GM10248 (cell line): ENCODE measurements at places on chromosomes 2 and 18.

DNA sequence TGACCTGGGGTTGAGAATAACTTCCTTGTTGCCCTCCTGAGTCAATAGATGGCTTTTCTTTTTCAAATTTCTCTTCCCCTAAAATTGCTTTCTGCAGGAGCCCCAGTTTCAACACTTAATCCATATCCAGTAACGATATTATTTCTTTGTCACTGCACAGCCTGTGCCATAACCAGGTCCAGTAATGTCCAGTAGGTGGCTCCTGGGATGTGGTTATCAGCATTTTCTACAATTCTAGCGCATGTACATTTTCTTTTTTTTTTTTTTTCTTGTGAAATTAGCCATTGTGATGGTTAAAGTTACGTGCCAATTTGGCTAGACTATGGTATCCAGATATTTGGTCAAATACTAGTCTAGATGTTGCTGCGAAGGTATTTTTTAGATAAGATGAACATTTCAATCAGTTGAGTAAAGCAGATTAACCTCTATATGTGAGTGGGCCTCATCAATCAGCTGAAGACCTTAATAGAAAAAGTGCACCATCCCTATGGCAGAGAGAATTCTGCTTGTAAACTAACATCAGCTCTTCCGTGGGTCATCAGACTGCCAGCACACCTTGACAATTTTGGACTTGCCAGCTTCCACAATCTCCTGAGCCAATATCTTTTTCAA lies 72.9 kb upstream of the SCG2 start:
- no peak for DNase-seq

DNA sequence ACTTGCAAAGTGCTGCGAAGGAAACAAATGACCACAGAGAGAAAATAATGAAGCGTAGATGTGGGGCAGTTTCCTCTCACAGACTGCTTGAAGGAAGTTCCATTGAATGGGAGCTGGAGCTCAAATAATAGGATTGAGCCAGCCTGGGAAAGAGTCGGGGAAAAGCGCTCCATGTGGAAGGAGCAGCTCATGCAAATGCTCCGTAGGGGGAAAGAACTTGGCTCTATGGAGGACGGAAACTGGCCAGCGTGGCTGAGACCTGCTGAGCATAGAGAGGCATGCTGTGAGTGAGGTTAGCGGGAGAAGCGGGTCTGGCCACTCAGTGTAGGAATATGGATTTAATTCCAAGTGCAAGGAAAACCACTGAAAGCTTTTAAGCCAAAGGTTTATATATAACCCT lies 28.6 kb upstream of the VIT start:
- no peak for DNase-seq

GRCh38 chr2:96073170-96073775 lies 38.6 kb upstream of the GPAT2 start:
- DNase-seq = no peak

DNA sequence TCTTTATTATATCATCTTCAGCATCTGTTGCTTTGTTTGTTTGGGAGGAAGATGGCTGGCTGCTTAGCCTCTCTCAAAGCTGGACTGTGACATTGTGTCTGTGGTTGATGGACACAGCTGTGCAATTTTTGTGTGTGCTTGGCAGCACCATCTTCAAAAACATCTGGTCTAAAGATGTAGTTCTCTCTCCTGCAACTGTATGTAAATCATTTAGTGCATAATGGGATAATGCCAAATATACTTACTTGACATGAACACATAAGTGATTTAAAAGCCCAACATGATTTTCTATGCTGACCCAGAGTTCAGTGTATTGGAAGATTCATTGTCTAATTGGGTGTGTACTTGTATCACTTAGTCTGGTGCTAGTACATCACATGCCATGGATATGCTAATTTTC lies 112.2 kb downstream of the MAP4K4 start:
- DNase-seq = no peak

DNA sequence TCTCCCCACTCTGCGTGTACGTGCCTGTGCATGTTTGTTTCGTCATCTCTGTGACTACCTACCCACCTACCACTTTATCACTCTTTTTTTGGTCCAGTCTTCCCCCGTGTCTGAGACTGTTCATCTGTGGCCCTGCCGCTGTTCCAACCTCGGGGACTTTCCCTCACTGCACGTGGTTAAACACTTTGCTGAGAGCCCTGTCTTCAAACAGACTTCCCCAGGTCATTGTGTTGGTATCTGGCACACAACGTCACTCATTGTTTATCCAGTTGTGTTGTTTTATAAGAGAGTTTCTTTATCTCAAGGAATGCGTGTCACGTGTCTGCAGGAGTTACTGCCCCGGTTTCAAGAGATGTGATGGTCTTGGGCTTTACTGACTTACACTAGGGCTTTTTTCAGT lies 262.0 kb upstream of the RASGRP3 start:
- no peak for DNase-seq

GRCh38 chr2:159225025-159226016 lies 61.2 kb downstream of the WDSUB1 start:
- DNase-seq = peak; percentile 6

DNA sequence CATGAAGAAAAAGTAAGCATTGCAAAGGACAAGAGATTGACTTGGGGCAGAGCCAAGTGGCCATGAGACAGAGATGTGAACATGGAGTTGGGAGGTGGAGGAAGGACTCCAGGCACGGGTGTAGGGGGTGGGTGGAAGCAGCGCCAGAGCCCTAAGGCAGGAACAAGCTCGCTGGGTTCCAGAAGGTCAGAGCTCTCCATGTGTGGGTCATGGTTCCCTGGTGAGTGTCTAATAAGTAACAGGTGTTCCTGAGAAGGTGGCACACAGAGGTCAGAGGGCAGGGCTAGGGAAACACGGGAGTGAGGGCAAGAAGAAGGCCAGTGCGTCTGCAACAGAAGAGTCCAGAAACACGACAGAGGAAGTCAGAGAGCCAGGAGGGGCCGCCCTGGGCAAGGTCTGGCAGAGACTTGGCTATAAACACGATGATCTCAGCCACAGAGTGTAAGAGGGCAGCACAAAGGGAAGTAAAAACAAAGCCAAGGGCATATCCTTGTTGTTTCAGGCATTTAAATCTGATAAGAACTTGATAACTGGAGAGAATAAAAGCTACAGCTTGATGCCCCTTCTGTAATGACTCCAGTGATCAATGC lies 260.8 kb downstream of the TGIF1 start:
- DNase-seq = no peak

DNA sequence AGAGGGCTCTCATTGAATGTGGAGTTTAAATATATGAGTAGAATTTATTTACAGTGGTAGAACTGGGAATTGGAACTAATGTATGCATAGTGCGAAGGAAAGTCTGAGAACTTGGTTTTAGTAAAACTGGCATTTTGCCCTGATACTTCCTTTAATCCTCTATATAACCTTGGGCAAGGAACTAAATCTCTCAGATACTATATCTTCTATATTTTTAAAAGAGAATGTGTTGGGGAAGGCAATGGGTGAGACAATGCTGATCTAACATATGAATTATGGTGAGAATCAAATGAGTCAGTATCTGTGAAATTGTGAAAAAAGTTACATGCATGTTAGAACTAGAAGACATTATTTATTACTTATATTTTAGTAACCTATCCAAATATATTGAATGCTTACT lies 2109.4 kb upstream of the PIK3C3 start:
- DNase-seq = no peak

DNA sequence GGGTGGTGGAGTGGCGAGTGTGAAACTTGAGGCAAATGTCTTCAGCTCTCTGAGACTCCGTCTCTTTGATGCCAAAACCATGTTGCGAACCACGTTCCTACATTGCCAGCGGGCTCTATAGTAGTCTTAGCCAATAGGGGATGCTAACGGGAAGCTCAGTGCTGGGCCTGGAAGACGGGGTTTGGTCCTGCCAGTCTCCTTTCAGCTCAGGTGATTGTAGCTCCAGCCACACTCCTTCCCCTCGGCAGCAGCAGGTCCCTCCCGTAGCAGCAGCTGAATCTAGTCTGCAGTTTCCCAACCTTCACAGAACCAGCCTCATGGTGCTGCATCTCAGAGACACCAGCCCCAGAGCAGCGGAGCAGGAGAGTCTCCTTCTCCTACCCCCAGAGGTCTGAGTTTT lies 109.7 kb downstream of the TFCP2L1 start:
- no peak for DNase-seq

- peak; percentile 23 for DNase-seq
Measured at GRCh38 chr2:207467716-207468347, 61.9 kb upstream of the CREB1 start.

GRCh38 chr18:80239830-80240229 lies 7.5 kb downstream of the PARD6G start:
- no peak for DNase-seq

DNA sequence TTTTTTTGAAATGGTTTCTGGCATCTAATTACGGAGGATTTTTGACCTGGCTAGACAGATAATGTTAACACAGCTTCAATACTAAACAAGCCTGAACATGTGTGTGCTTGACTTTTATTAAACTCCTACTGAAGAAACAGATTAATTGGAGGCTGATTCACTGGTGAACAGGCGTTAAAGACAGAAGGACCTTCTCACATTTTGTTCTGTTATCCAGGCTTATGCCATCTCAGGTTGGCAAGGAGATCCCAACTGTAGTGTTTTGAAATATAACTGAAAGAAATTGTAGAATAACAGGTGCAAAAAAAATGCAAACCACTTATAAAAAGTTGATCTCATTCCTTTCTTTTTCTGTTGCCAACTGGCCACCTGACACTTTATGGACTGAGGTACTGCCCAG lies 269.6 kb downstream of the ARHGAP15 start:
- no peak for DNase-seq

- no peak for DNase-seq
Measured at GRCh38 chr2:200467806-200468681, 41.8 kb downstream of the KCTD18 start.

- DNase-seq = no peak
Measured at GRCh38 chr2:236665572-236666118, 96.0 kb downstream of the ACKR3 start.

DNA sequence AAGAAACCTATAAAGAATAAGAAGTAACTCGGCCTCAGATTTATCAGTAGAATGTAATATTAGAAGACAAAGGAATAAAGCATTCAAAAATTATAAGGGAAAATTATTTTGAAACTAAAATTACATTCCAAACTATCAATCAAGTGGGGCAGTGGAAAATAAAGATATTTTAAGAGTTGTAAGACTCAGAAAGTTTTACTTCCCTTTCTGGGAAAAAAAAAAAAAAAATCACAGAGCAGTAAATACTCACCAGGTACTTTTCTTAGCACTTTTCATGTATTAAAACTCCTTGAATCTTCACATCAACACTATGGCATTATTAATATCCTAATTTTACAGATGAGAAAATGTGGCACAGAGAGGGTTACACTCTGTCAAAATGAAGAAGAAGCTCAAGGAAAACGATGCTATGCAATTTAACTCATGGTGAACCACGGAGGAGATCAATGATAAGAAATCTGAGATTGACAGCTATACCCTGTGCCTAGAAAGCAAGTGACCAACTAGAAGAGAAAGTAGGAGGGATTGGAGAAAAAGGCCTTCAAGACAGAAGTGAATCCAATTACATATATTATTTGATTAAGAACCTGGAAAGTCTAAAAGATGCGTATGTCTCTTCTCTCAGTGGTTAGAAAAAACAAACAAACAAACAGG lies 238.9 kb upstream of the ID2 start:
- no peak for DNase-seq

GRCh38 chr2:158912765-158913164 lies 55.7 kb upstream of the TANC1 start:
- DNase-seq = no peak

DNA sequence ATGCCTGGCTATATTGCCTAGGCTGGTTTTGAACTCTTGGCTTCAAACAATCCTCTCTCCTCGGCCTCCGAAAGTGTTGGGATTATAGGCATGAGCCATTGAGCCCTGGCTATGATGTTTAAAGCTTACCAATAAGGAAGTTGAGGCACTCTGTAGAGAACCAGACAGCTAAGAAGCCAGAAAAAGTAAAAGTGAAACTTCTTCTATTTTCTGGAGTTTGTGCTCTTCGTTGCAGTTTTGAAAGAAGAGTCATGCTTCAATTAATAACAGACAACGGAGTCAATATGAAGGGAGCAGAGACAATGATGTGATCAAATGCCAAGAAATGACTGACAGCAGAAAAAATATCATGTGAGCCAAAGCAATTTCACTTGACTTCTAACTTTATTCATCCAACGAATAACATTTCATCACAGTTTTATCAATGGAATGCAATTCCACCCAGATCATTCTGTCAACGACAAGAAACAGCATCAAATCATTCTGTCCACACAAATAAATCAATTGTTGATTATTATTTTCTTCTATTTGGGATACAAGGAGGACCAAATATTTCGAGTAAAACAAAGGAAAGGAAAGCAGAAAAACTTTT lies 175.5 kb upstream of the CELF4 start:
- DNase-seq = no peak

GRCh38 chr2:2777213-2777612 lies 446.1 kb upstream of the MYT1L start:
- no peak for DNase-seq

- no peak for DNase-seq
Measured at GRCh38 chr2:36659872-36660312, 36.6 kb upstream of the VIT start.

DNA sequence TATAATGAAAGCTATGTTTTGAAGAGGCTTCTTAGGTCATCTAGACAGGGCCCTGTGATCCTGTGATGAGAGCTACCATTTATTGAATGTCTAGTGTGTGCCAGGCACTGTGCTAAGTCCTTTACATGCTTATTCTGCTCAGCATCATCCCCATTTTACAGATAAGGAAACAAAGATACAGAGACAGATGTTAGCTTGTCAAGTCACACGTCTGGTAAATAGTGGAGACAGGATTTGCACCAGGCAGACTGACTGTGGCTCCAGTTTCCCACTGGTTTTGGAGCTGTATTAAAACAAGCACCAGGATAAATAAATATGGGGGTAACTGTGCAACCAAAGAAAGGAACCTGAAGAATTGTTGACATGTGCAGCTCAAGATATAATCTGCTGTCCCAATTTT lies 19.2 kb upstream of the EML6 start:
- no peak for DNase-seq

DNA sequence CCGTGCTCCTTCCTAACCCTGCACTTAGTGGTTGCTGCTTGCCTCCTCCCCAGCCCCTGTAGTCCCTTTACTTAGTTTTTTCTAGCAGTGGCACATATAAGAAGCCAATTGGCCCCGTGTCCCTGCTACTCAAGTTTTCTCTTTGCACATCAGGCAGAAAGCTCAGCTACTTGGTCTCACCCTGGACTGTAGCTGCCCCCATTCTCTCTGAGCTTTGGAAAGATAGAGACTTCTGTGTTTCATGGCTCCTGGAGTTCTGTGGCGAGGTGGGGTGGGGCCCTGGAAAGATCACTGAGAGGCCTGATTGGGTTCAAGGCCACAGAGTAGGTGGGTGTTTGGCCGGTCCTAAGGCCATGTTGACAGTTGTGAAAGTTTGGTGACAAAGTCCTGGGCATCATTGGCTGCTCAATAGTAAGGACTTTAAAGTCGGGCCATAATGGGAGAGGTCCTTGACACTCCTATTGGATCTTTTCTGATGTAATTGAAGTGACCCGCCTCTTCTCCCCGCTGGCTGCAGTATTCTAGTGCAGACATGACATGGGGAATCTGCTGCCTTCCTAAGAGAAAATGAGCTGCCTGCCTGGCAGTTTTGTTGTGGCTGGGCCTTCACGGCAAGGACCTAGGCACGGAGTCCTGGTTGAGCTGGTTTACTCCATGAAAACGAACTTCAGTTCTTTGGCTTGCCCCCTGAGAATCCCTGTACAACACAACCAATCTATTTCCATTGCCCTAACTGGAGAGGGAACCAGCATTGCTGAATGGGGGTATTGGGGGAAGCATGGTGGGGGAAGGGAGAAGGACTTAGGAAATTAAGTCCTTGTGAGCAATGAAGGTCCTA lies 26.2 kb upstream of the CYP27A1 start:
- DNase-seq = no peak

- no peak for DNase-seq
Measured at GRCh38 chr18:46596119-46596518, 60.9 kb downstream of the LOXHD1 start.
